ENCODE measurements at places on chromosomes 4 and X. TPM values are rescaled to one million over a fixed set of nuclear protein-coding genes. Genes with fewer than 3 reads are reported as not detected.

The GAGE12H gene
- total RNA-seq = not detected

The PRR32 gene
- not detected for total RNA-seq

The CT45A3 gene
- total RNA-seq = not detected

The PAGE2 gene
- not detected for total RNA-seq

- no peak overlapping the region for H3K27ac ChIP-seq
- H3K4me3 ChIP-seq = no peak overlapping the region
- DNase-seq = no peak
- H3K4me1 ChIP-seq = peaks cover 9% of the 10 kb centered on the region
Observed at GRCh38 chr4:79588679-79589078, 180.7 kb upstream of the GK2 start.

All from aorta (tissue), 5 donors.